ENCODE measurements at places on chromosomes 1 and 21.

- peak; percentile 63 for DNase-seq
Observed at GRCh38 chr1:18883636-18884418, 18.5 kb downstream of the ALDH4A1 start.

GRCh38 chr1:92994105-92994712 lies 32.9 kb upstream of the DIPK1A start:
- peak; percentile 87 for DNase-seq

- DNase-seq: no peak
Observed at GRCh38 chr1:23276531-23276930, 59.2 kb upstream of the HTR1D start.

GRCh38 chr1:24635195-24635843 lies 7.8 kb upstream of the SRRM1 start:
- peak; percentile 86 for DNase-seq

GRCh38 chr1:9792156-9793042 lies 31.4 kb downstream of the CLSTN1 start:
- peak; percentile 34 for DNase-seq

DNA sequence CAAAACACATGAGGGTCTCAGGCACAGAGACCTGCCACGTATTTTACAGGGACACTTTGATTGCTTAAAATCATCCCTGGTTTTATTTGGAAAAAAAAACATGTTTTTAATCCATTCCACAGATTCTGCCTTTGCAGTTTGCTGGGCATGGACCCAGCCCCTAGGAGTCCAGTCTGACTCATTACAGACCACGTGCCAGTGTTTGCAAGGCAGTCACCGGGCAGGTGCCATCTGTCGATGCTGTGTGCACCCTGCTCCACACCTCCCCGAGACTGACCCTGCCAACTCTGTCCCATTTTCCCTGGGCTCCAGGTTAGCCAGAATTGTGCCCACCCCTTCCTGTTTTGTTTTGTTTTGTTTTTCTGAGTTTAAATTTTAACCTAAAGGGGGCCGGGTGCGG lies 148.4 kb upstream of the TMEM51 start:
- DNase-seq: peak; percentile 37

All from fibroblast of lung (primary cell).